ENCODE measurements at places on chromosomes 16 and 17.

DNA sequence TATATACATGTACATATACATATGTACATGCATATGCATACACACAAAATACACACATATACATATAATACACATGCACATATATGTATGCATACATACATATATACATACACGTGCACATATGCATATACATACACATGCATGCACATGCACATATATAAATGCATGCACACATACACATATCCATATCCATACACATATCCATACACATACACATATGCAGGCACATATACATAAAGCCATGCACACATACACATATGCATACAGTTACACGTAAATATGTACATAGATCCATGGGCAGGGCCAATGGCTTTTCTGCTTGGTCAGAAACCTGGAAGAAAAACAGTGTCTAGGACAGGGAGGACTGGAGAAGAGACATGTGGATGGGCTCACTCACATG, 23.9 kb upstream of the USP10 start:
- no peak for DNase-seq

DNA sequence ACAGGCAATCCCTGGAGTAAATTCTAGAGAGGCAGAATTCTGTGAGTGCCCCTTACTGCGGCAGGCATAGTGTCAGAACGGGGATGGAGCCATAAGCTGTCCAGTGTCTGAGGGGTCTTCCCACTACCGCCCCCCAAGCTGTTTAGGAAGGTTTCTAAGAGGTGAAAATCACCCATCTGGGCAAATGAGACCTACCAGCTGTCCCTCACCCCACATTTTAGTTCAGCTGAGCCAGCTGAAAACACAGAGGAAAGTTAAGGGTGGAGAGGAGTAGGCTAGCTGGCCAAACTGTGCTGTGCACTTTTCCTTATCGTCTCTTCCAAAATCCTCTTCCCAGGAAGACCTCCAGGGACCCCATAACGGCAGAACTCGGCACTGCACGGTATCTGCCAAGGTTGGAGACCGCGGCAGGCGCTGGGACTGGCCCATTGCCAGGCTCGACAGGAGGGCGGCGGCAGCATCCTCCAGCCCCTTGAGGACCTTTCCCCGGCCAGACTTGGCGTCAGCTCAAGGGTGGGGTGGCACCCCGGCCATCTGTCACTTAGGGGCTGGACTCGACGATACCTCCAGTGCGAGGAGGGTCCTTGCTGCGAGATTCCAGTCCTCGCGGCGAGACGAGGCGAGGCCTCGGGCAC, 955 bp downstream of the ACLY start:
- DNase-seq = peak; percentile 27

- DNase-seq = no peak
These were observed 3.9 kb upstream of the LUC7L3 start for GRCh38 chr17:50715471-50715870.

DNA sequence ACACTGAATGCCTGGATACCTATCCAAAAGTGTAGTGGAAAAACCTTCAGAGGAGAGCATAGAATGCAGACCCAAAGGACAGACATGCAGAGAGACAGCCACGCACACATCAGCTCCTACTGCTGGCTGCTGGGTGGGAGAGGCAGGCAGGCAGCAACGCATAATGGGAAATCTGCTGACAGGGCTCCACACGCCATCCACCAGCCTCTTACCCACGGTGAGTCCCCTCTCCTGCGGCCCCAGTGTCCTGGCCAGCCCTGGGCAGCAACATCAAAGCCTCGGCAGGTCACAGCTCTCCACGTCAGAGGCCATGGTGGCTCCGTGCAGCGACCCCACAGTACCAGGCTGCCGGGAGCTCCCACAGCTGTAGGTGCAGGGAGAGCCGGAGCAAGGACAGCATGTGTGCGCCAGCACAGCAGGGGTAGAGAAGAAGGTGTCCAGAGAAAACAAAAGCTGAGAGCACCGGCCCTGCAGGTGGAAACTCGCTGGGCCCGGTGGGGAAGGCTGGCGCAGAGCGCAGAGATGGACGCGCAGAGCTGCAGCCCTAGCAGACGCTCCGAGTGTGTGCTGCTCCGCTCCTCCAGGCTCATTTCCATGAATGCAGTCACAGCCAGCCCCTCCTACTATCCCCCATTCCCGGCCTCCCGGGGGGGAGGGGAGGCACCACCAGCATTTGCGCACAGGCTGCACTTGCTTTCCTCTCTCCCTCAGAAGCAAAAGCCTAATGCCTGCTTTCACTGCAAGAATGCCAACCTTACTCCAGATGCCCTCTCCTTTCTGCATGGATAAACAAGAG, 58.9 kb downstream of the CYTH1 start:
- no peak for DNase-seq

GRCh38 chr17:21217346-21217745, 3.4 kb upstream of the TMEM11 start:
- DNase-seq = no peak

- no peak for DNase-seq
These were observed 16.4 kb upstream of the SLC16A11 start for GRCh38 chr17:7060165-7060891.

DNA sequence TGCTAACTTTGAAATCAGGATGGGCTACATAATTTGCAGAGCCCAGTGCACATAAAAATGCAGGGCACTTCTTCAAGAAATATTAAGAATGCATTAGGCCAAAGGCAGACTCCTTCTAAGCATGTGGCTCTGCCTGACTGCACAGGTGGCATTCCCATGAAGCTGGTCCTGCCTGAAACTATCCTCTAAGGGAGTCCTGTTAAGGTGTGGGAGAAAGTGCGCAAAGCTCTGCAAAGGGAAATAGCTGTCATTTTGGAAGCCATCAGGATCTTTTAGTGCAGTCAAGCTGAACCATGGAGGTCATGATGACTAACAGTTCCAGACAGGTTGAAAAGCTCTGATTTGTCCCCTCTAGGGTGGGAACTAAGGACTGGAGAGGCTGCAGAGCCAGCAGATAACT, 41.9 kb upstream of the CRHR1 start:
- DNase-seq = no peak

- peak; percentile 80 for DNase-seq
These were observed 5.4 kb downstream of the MYO1C start for GRCh38 chr17:1486802-1487695.

GRCh38 chr16:86581458-86581857, 3.1 kb downstream of the FOXL1 start:
- no peak for DNase-seq

GRCh38 chr16:55292491-55292890, 31.5 kb upstream of the IRX6 start:
- DNase-seq = no peak

- no peak for DNase-seq
These were observed 4.3 kb downstream of the C16orf87 start for GRCh38 chr16:46826631-46827030.

DNA sequence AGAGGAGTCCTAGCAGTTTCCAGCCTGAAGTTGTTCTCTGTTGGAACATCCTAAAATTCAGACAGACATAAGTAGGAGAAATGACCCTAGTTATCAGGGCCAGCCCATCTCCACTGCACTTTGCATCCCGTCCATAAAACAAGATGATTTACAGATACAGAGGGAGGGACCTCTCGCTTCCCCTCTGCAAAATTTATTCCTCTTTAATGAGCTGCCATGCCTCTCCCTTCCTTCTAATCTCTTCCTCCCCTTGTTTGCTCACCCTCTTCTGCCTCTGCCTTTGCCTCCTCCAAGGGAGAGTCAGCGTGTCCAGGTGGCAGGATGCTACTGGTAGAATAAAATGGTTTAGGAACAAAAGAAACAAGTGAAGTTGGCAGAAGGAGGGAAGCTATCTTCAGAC, 351.3 kb downstream of the SOX9 start:
- DNase-seq = no peak

DNA sequence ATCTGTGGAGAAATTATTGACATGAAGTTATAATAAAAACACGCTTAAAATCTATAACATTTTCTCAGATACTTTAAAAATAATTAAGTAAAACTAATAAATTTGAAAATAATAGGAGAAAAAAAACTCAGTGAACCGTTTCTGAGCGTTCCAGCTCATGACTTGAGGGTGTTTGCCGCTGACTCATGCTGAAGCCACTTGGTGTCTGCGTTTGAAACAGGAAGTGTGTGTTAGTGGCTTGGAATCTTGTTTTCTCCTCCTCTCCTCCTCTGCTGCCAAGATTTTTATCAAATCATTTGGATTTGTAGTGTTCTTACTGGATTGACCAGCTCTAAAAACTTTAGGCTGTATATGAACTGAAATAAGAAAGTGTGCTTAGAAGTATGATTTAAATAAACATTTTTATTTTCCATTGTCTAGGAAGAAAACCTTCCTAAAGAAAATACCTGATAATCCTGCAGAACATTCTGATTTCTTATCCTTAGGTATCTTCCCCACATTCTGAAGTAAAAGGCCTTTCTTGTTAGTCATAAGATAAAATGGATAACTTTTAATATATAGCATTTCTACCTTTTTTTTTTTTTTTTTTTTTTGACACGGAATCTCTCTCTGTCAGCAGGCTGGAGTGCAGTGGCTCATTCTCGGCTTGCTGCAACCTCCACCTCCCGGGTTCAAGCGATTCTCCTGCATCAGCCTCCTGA, 30.8 kb downstream of the USP10 start:
- DNase-seq = peak; percentile 41

DNA sequence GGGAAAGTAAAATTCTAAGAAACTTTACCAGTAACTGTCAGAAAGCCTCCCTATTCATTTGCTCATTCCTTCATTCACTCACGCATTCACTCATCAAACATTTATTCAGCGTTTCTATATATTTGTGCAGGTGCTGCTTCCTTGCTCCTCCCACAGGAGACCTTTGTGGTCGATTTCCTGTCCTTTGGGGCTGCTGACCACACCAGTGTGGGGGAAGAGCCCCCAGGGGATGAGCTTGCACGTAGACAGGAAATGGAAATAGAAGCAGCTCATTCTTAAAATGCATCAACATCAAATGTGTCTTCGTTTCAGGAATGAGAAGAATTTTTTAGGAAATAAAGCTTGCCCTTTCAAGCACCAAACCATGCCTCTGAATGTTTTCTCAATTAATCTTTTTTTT, 9.6 kb downstream of the PIK3R6 start:
- peak; percentile 17 for DNase-seq

- no peak for DNase-seq
These were observed 64.0 kb downstream of the TBC1D16 start for GRCh38 chr17:79971651-79972050.

DNA sequence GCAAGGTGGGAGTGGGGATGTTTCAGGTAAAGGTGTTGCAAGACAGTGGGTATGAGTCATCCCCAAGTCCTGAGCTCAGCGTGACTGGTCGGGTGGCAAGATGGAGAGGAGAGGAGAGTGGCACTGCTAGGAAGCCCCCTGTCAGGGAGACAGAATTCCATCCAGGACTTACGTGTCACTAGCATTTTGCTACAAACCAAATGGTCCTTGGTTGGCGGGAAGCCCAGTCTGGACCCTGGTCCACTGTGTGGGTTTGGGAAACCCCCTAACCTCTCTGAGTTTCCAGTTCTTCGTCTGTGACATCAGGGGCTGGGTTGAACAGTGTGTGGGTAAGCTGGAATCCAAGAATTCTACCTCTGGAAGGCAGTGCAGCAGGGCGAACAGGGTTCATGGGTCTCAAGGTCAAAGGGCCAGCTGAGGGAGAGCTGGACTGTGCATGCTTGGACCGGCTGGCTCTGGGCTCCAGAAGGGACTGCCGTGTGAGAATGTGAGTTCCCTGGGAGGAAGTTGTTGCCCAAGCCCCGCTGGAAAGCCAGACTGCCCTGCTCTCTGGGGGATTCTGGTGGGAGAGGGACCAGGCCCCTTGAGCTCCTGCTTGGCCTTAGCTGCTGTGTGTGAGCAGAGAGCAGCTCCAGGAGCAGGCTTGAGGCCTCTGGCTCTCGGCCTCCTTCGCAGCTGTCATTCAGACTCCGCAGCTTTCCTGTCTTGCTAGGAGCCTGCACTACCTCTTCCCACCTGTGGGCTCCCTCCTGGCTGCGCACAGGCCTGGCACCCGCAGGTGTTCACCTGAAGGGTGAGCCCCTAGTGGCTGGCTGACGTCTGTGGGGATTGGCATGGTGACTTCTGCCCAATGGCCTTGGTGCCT, 84.6 kb downstream of the NT5M start:
- DNase-seq = no peak

DNA sequence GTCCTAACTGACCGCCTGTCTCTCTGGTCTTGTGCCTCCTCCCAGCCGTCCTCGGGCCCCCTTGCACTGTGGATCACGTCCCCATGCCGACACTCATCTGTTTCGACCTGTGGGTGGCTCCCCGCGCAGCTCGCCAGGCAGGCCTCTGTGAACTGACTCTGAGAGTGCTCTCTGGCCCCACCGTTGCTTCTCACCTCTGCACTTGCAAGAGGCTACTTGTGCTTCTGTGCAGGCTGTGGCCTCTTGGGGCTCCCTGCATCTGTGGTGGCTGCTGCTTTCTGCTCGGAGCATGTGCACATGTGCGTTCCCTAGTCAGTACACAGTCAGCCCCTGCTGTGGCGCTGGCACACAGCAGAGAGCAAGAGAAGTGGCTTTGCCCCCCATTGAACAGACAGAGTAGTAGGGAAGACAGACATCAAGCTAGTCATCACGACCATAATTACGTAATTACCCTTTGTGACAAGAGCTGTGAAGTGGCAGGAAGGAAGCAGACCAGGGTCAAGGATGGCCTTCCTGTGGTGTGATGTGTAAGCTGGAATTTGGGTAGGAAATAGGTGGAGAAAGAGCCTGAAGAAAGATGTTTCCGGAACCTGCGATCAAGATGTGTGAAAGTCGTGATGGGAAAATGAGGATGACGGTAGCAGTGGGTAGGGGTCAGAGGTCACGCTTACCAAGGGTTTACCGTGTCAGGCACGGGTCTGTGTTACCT, 256.0 kb upstream of the CACNG5 start:
- no peak for DNase-seq

DNA sequence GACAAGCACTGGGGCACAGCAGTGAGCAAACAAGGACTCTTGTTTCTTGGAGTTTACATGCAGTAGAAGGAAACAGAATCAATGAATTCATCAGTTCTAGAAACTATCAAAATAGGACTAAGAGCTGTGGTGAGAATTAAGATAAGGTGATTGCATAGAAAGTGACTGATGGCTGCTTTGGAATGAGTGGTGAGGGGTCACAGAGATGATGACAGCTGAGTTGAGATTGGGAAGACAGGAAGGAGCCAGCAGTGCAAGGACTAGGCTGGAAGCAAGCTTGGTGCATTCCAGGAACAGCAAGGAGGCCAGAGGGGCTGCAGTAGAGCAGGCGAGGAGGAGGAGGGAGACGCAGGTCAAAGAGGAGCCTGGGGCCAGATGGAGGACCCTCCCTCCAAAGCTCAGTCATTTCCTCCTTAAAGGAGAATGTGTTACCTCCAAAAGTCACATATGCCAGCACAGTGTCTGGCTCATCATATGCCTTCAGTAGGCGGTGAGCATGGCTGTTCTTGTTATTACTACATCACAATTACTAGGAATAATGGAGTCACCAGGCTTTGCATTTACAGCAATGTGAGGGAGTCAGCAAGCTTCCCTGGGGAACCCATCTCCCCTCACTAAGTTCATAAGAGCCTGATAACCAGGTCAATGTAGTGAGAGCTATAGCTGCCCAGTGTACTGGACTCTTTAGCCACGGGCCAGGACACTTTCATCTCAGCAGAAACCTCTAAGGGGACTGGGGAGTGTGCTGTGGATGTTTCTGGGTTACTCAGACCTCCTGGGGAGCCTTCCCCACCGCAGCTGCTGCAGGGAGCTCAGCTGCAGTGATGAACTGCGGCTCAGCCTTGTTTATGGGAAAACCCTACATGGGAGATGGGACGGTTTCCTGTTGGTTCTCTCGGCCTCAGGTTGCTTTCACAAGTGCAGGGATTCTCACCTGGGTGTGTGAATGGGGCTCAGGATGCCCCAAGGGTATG, 157.2 kb downstream of the SEC14L1 start:
- DNase-seq = no peak

All from CD4-positive, alpha-beta T cell treated with Interleukin-12 subunit alpha and Interleukin-12 subunit beta, for 1 hour (primary cell).